Stromal cell of bone marrow (primary cell): ENCODE measurements at places on chromosomes 4 and X.

GRCh38 chrX:96906741-96907140, 23.0 kb downstream of the RPA4 start:
- DNase-seq: peak; percentile 28

GRCh38 chrX:47498411-47498810, 15.4 kb upstream of the ZNF41 start:
- no peak for DNase-seq

- no peak for DNase-seq
These were observed 3.5 kb downstream of the FAT1 start for GRCh38 chr4:186719925-186720694.

- no peak for DNase-seq
These were observed 209.4 kb downstream of the RAPGEF2 start for GRCh38 chr4:159312236-159312635.

DNA sequence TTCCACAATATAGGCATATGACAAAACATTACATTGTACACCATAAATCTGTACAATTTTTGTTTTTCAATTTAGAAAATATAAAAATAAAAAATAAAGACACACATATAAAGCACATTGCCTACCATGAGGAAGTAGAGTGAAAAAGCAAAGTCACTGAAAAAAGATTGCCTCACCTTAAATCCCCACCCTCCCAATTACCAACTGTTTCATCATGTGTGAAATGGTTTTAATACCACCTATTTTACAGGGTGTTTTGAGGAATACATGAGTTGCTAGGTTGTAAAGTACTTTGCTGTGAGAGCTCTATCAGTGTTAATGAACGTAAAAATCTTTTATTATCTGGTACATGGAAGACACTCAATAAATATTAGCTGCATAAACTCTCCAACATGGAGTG, 373.6 kb upstream of the NDST3 start:
- no peak for DNase-seq

GRCh38 chr4:62717154-62717553, 1517.0 kb downstream of the ADGRL3 start:
- no peak for DNase-seq

GRCh38 chrX:54825716-54826438, 18.3 kb downstream of the MAGED2 start:
- DNase-seq: no peak

- no peak for DNase-seq
These were observed 1.4 kb upstream of the HHIP start for GRCh38 chr4:144644368-144645101.

GRCh38 chr4:100106982-100107381, 83.3 kb downstream of the DDIT4L start:
- DNase-seq: no peak

- no peak for DNase-seq
These were observed 7.4 kb downstream of the PHEX start for GRCh38 chrX:22039541-22039940.

DNA sequence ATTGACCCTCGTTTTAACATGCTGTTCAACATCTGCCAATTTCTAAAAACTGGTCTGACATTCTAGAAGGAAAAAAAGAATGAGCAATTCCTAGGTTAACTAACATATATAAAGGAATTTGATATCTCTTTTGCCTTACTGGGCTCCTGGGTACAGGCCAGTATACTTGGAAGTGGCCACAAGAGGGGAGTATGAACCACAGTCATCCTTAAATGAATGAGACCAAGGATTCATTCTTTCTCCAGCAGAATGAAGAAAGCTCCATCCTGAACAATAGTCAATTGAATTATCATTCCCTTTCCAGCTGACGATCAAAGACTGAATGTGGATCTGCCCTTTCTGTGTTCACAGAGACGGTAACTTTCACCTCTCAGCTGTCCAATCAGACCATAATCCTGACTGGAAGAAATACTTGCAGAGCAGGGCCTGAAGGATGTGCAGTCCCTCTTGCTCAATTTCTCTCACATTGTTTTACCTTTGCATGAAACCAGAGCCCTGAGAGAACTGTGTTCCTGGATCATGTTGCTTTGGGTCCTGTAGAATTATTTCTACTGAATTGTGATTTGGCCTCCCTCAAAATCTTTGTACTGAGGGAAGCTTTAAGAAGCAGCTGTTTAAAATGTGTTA, 14.8 kb upstream of the SPARCL1 start:
- DNase-seq: peak; percentile 47

- DNase-seq: no peak
These were observed 86.8 kb downstream of the PDGFRA start for GRCh38 chr4:54315561-54316538.

- peak; percentile 42 for DNase-seq
These were observed 5.3 kb downstream of the FGF5 start for GRCh38 chr4:80271801-80272200.

DNA sequence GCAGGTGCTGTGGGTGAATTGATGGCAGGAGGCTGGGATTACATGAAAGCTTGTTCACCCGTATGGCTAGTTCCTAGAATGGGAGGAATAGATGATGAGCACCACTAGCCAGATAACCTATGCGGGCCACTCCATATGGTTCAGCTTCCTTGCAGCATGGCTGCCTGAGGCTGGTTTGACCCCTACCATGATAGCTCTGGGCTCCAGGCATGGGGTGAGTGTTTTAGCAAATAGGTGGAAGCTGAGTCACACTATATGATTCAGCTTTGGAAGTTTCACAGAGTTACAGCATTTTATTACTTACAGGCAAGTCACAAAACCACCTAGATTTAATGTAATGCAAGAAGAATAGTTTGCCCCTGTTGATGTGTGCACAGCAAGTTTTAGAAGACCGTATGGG, 603.2 kb downstream of the STIM2 start:
- no peak for DNase-seq

DNA sequence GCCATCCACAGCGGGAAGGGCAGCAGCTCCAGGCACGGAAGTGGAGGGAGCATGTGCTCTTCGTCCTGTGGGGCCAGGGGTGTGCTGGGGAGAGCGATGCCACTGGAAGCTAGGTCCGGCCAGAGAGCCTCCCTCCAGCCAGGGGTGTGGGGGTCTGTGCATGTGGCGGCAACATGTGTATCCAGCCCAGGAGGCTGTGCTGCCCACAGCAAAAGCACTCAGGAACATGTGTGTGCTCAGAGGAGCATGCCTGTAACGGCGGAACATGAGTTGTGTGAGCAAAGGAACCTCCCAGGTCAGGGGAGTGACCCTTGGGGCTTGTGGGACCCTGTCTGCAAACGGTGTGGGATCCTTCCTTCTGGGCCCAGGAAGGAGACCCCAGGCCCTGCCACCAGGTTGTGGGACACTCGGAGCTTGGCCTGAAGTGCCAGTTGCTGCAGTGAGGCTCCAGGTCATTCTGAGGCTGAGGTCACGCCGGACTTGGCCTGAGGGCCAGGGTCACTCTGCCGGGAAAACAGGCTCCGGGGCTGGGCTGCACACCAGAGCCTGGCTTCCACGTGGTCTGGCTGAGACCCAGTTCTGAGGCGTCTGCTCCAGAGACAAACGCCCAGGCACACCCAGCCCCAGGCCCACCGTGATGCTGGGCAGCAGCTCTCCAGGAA, 37.2 kb downstream of the CPLX1 start:
- DNase-seq: no peak

GRCh38 chrX:34877436-34877835, 65.2 kb upstream of the FAM47B start:
- no peak for DNase-seq

- no peak for DNase-seq
These were observed 11.5 kb downstream of the XIAP start for GRCh38 chrX:123871309-123871708.

GRCh38 chr4:114976901-114977300, 136.5 kb downstream of the NDST4 start:
- DNase-seq: no peak

DNA sequence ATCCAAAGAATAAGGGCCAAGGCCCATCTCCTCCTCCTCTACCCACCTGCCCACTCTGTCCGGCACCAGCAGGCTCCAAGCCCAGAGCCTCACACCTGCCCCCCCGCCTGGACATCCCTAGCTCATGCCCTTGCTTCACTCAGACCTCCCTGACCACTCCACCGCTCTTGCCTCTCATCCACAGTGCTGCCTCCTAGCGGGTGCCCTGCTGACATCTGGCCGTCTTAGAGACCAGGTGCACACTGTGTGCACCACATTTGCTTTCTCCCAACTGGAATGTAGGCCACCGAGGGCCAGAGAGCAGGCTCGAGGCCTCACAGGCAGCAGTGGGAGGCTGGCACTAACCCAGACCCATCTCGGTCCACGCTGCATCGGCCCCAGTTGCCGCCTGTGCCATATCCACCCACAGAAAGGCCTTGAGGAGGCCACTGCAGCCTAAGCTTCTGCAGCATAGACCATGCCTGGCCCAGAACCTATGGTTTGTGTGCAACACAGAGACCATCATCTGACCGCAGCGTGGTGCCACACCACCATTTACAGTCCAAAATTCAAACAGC, 13.5 kb downstream of the LETM1 start:
- DNase-seq: no peak

DNA sequence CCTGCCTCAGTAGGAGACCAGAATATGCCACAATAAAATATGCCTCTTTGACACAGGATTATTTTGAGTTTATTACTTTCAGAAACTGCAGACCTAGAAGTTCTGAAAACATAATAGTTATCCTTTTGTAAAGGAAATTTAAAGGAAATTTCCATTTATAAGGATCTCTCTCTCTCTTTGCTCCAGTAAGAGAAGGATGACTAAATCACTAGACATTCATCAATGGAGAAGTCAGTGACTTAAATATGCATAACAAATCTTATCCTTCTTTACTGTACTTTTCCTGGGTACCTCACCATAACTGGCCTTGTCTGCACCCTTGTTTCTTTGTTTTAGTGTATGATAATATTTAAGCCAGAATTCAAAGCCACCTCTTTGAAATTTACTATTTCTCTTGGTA, 28.3 kb upstream of the OPHN1 start:
- DNase-seq: no peak

DNA sequence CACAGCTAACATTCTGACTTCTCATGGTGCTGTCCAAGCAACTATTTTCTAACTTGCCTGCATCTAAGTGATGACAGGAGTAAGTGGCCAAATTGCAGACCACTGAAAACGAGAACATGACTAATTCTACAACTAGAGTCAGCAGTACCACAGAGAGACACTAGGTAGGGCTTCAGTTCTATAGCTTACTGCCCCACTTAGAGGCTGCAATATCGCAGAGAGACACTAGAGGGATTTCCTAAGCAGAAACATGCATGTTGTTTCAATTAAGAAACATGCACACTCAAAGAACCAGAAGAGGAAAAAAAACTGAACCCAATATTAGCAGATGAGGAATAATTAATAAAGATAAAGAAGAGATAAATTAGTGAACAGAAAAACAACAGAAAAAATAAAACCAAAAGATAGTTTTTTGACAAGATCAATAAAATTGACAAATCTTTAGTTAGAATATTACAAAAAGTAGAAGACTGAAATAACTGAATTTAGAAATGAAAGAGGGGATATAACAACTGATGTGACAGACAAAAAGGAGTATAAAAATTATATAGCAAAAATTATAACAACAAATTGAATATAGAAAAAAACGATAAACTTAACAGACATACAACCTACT, 100.8 kb downstream of the SPIN4 start:
- peak; percentile 64 for DNase-seq

DNA sequence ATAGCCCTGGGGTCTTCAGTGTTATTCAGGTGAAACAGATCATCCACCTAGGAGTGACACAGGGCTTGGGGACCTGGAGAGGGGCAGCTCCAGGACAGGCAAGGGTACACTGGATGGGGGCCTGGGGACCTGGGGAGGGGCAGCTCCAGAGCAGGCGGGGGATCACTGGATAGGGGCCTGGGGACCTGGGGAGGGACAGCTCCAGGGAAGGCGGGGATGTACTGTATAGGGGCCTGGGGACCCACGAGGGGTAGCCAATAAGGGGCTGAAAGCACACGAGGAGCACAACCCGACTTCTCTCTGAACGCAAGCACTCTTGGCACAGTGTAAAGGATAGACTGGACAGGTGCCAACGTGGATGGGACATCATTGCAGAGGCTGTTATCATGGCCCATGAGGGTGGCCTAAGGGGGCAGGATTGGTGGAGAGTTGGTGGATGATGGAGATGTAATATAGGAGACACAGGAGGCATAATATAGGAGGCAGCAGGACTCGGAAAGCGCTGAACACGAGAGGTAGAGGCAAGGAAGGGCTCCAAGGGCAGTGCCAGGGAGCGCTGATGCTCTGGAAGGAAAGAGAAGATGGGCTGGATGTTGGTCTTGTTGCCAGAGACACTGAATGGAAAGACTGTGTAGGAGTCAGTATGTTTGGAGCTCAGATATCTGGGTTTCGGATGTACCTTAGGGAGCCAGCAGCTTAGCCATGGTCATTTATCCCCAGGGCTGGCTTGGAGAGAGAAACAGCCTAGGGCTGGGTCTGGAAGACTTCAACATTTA, 37.9 kb upstream of the FGFBP2 start:
- DNase-seq: no peak

DNA sequence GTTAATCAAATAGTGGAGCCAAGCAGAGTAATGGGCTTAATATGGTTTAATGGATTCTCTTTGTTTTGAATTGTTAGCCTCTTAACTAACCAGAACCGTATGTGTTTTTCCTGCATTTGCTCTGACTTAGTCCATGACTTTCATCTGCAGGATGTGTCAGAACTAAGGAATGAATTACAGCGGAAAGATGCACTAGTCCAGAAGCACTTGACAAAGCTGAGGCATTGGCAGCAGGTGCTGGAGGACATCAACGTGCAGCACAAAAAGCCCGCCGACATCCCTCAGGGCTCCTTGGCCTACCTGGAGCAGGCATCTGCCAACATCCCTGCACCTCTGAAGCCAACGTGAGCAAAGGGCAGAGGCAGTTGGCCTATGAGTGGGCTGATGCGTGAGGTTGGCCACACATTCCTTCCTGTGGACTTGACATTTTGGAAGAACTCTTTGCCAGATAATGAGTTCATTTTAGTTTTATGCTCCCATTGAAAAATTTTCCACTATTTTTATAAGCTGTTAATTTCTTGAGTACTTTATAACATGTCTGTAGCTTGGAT, 9.1 kb downstream of the MED28 start:
- no peak for DNase-seq

DNA sequence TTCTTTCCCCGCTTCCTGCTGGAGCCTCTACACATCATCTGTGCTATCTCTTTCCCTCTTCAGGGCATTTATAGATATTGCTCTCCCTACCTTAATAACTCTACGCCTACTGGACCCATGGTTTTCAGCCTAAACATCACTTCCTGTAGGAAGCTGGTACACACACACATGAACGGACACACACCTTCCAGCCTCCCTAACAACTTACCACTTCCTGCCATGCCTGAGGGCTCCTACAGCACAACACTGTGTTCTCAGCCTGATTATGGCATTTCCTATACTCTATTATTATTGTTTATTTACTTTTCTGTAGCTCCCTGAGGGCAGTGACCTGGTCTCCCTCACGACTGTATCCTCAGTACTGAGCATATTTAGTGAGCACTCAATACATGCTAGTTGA, 163.6 kb upstream of the MAP3K15 start:
- DNase-seq: no peak

DNA sequence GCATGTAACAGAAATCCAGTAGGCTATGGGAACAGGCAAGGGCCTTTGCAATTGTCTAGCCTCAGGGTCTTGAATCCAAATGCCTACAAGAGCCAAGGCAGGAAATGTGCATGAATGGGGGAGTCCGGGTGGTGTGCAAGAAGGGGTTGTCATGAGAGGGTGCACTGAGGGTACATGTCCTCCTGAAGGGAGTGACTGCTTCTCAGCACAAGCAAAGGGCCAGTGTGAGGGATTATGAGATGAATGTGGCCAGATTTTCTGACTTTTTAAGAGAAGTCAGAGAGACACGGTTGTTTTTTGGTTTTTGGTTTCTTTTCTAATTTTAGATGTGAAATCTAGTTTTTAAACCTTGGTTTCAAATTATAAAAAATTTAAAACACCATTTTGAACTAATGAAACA, 76.5 kb upstream of the LSM6 start:
- no peak for DNase-seq

- DNase-seq: no peak
These were observed 108.4 kb downstream of the ANTXR2 start for GRCh38 chr4:79964400-79965211.
